ENCODE measurements at places on chromosomes 16 and 17.
A peak's percentile ranks its signal among the peaks of the same experiment; 100 is the strongest.

DNA sequence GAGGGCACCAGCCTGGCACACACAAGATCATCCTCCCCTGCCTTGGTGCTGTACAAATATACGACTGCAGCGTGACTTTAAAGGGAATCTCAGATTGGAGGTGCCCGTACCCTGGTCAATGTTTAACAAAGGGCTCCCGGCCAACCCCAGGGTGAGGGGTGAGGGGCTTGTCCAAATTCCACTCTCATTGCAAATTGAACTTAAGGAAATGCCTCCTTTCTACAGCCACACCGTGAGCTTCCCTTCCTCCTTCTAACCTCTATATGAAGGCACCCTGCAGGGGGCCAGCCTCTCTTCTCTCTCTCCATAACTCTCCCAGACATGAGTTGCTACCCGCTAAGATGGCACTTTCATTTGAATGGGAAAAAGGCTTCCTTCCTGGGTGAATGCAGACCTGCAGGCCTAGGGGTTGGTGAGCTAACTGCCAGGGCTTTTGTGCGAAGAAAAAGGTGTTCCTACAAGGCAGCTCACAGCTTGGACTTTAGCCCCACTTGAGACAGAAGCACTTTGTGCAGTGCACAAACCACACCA lies 76.6 kb downstream of the IRF8 start:
- no peak for DNase-seq

- DNase-seq = no peak
Observed at GRCh38 chr17:75844530-75845057, 390 bp upstream of the UNC13D start.

- DNase-seq = no peak
Observed at GRCh38 chr16:82715833-82716232, 89.1 kb downstream of the CDH13 start.

GRCh38 chr17:6070913-6071511 lies 833 bp downstream of the WSCD1 start:
- DNase-seq = peak; percentile 5

DNA sequence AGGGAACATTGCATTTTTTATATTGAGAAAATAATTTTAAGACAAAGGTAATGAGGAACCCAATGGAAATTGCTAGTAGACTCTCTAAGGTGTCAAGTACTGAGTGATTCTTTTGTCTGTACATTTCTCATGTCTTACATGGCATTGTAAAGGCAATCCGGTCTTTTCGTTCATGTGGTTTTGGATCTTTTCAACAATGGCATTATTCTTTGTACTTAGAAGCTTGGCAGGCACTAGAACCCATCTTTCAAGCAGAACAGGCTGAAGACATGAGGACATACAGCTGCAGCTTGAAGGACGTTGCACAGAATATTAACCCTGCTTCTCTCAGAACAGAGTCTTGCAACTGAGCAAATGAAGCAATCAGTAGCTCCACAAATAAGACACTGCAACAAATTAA lies 231.5 kb upstream of the ZFHX3 start:
- no peak for DNase-seq

DNA sequence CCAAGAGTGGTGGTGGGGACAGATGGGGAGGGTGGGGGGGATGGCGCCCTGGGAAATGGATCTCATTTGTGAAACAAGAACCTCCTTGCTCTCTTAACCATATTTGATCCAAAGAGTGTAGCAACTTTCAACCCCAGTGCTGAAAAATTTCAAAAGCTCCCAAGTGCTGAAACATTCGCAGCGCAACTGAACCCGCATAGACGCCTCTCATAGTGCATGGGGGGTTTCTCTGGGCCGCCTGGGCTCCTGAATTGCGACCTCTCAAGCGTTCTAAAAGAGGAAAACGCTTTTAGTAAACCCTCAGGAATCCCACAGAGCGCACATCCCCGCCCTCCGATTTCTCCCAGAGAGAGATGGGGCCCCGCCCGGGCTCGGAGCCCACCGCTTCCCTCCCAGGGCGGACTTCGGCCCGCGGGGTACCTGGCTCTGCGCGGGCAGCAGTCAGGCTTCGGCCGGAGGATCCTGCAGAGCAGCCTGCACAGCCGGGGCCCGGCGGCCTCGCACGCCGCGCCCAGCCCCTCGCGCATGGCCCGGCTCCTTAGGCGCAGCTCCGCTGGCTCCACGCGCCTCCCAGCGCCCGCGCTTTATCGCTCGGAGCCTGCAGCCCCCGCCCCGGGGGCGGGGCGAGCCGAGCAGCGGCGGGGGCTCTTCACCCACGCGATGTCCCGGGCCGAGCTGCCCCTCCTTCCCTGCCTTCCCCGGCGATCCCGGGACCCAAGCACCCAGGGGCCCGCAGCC lies 7.0 kb downstream of the NOS2 start:
- DNase-seq = peak; percentile 16

DNA sequence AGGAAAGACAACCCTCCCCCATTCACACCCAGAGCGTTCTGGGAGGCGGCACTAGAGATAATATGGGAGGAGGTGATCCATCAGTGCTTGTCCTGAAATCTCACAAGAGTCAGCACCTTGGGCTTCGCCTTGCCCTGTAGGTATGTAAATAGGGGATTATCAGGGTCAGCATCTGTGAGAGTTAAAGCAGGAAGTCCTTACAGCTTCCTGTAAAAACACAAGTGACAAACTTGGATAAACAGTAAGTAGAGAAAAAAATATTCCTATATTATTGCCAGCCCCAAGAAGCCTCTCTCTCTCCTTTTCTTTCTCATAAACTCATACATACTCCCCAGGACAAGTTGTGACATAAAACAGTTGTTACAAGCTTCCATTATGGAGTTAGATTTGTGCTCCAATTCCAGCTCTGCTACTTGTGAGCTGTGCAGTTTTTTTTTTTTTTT lies 187.7 kb downstream of the MAF start:
- no peak for DNase-seq

- no peak for DNase-seq
Observed at GRCh38 chr16:87044032-87044382, 273.2 kb downstream of the C16orf95 start.

DNA sequence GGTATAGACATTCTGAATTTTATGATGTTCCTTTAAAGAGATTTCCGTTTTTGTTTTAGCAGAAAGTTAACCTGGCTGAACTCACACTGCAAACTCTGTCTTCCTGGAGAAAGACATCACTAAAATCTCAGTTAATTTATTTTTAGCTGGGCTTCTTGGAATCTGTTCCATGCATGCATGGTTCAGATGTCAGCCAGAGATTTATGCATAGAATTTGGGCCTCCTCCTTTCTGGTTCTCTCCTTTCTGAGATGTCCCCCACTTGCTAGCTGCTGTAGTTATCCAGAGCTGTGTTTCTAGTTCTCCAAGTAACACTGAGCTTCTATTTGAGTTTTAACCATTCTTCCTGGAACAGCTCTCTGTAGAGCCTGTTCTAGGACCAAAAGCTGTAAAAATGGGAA lies 77.3 kb upstream of the TANC2 start:
- no peak for DNase-seq

GRCh38 chr16:27231692-27232060 lies 28.4 kb downstream of the KDM8 start:
- DNase-seq = no peak

- no peak for DNase-seq
Observed at GRCh38 chr17:17537311-17538099, 41.3 kb upstream of the RASD1 start.

- DNase-seq = no peak
Observed at GRCh38 chr16:30053376-30054015, 12.1 kb upstream of the ALDOA start.

- DNase-seq = no peak
Observed at GRCh38 chr16:78364556-78364880, 265.1 kb downstream of the WWOX start.

DNA sequence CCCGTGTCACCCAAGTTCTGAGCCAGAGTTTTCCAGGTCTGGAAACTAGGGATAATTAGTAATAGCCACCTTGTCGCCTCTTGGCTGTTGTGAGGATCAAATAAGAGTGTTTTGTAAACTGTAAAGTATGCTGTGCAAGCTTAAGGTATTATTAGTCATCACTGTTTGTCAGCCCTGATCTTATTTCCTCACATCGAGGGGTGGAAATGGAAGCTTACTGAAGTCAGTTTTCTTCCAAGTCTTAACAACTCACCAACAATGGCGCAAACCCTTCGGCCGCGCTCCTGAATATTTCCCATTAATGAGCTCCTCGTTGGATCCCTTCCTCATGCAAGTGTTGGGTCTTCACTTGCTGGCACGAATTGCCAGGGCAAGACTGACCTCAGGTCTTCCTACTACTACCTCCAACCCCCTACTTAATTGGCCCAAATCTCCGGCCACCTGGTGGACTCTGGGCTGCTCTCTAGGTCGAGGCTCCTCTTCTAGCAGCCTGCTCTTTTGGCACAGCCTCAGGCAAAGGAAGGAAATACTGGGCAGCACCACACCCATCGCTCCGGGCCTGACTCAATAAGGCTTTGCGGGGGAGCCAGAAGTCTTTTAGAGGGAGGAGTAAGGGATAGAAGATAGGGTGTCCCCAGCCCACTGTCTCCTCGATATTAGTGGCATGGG lies 885 bp upstream of the SLC35B1 start:
- DNase-seq = no peak

DNA sequence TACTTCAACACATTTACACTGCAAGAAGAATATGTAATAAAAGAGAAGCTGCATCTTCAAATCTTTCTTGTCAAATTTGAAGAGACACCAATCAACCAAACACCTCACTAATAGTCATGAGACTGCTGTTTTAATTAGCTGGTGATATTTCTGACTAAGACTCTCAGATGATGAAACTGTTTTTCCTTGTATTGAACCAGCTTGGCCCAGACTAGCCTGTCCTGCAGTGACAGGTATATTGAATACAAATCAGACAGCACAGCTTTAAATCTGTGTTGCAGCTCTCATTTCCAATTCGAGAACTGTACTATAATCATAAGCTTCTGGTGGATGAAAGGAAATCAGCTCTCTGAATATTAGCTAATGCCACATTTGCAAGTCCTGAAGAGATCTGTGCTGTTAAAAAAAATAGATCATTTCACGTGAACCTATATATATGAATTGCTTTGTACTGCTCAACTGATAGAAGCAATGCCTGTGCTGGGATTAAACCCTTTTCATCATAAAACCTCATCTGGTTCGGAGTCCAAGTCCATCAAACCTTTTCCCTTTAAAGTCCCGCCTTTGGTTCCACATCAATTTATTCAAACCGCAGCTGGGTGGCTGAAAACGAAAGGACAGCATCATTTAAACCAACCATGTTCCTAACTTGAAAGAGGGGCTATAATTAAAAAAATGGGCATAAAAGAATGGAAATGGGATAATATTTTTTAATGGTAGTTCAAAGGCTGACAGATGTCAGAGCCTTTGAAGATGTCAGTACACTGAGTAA lies 306.2 kb downstream of the CEP112 start:
- no peak for DNase-seq

- no peak for DNase-seq
Observed at GRCh38 chr16:52293204-52293603, 253.7 kb downstream of the TOX3 start.

DNA sequence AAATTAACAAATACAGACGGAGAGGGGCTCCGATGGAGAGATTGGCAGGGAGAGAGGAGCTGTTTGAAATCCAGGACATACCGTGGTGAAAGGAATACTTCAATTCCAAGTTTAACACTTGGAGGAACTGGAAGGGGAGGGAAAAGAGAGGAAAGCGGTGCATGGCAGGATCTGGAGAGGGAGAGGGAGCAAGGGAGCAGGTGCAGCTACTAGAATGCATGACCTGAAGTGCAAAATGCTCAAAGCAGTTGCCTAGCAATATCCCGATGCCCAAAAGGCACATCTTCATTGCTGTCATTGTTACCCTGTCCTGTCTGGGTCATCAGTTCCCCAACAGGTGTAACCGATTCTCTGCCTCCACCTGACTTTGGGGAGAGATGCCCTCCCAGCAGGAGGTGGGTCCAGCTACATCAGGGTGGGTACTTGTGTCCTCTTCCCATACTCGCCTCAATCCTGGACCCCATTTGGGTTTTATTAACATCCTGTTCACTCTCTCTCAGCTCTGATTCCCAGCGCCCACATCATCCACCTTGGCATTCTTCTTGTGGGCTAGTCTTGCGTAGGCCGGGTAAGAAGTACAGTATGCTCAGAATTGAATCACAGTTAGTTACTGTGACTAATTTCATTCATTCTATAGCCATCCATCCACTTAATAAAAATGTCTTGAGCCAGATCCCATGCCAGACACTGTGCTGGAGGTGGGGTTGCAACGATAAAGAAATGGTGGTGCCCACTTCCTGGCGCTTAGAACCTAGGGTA lies 37.4 kb upstream of the EMP2 start:
- peak; percentile 40 for DNase-seq

DNA sequence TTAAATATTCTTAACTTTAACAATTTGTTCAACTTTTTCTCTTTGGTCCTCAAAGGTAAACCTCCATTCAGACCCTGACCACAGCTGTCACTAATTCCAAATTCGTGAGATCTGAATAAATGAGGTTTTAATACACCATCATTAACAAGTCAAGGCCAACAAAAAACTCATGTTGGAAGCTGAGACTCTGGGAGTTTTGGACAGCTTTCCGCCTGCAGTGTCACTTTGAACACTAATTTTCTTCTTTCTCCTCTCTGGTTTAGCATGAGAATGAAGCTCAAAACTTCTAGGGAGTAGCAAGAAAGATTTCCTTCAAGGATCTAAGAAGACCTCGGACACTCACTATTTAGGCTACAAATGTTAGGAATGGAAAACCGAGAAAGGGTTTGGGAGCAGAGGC lies 32.7 kb upstream of the DNAH9 start:
- DNase-seq = no peak

DNA sequence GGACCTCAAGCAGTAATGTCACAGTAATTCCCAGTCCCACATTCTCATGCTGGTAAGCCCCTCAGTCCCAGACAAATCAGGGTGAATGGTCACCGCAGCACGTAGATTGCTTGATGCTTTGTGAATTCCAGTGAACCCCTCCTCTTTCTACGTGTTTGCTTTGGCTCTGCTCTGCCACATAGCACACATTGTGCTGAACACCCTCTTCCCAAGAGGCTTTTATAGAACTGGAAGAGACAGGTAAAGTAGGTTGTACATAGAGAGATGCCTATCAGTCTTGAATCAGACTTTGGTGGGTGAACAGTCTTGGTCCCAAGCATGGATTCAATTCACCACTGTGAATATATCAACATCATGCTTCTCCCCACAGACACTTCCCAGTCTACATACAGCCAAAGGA lies 579 bp upstream of the KRTAP9-6 start:
- no peak for DNase-seq

GRCh38 chr16:1678500-1679098 lies 520 bp downstream of the JPT2 start:
- DNase-seq = peak; percentile 3

- no peak for DNase-seq
Observed at GRCh38 chr16:25033852-25034251, 18.7 kb upstream of the ARHGAP17 start.

- no peak for DNase-seq
Observed at GRCh38 chr17:72346306-72346705, 225.5 kb downstream of the SOX9 start.
